Activated T-cell treated with anti-CD3 and anti-CD28 coated beads for 4 hours (primary cell): ENCODE measurements at places on chromosomes 7 and 10.

DNA sequence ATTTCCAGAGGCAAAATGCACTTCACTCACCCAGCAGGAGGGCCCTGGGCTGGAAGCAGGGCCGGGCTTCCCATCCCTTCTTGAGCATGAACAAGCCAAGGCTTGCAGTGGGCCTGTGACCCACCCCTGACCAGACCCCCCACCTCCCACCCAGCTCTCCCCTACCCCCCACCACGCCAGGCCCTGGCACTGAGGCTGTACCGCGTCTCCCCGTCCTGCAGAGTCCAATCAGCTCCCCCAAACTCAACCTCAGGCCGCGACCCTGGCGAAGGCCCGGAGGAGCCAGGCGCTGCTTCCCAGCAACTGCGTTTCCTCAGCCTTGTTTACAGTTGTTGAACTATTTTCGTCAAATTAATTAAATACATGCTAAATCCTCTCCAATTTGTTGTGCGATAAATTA lies 16.9 kb upstream of the MYL10 start:
- DNase-seq, result no peak

DNA sequence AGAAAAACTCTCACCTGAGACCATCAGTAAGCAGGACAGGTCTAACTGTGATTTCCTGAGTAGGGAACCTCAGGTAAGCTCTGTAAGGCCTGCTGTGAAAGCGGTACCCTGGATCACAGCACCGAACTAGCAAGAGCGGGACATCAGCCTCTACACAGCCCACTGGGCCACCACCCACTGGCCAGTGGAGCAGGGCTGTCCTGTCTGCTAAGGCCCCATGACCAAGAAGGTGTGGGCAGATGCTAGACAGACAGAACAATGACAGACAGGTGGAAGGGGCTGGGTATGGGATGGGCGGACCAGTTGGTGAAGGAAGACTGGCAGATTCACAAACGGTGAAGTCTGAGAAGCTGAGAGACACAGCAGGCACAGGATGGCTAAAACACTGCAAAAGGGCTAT lies 79.4 kb upstream of the DDC start:
- DNase-seq, result no peak

DNA sequence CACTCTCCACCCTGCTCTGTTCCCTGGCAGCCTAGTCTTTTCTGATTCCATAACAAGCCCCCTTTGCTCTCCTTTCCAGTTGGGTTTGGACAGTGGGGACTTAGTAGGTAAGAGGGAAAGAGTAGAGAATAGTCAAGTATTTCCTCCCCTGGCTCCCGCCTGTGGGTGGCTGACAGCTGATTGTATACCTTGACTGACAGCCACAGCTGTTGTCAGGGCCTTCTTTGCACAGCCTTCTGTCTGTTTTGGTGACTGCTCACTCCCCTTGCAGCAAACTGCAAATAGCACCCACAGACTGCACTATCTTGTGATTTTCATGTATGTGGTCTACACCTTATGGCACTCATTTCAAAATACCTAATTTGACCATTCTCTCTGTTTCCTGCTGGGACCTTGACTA lies 486.3 kb downstream of the ACTR3B start:
- no peak for DNase-seq

DNA sequence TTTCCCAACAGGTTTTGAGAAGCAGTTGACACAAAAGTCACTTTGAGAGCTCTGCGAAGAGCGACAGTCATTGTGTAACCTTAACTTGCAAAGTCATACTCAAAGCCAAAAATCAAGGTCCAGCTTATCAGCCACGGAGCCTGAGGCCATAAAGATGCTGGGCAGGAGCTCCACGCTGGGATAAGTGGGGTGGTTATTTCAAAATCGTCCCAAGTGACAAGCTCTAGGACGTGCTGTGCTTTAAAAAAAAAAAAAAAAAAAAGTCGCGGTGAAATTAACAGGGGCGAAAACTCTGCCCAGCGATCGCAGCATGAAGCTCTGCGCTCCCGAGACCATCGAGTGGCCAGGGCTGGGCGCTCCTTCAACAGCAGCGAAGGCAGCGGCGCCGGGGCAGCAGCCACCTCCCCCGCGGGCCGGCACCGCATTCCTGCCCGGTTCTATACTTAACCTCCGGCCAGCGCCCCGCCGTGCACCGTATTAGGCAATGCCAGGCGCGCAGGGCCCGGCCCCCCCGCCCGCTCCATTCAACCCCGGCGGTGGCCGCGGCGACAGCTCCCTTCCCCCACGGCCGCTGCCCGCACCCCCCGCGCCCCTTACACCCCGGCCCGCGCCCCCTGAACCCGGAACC lies 657 bp downstream of the HACD1 start:
- DNase-seq, result no peak

DNA sequence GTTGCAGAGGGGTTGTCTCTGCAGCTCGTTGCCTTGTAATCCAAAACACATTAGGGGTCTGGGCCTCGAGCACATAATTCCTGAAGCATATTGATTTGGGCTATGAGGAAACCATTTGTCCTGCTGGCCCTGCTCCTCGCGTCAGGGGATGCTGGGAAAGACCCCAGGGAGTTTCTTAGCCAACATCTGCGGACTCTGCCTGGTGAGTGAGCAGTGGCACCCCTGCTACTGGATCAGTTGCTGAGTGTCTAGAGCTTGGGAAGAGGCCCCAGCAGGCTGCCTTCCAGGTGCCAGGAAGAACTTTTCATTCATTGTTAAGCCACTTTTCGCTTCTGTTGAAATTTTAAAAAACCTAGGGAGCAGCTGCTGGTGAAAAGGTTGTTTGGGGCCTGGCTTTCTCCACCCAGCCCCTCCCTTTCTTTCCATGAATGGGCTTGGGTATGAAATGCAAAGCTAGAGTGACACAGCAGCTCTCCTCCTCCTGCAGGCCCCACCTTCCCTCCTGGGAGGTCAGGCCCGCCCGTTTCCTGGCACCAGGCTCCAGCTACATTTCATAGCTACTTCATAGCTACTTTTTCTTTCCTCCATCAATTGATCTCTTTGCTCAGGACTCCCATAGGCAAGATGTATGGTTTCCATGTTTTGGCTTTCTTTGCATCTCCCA lies 26.8 kb downstream of the TACR2 start:
- no peak for DNase-seq

GRCh38 chr10:72541337-72541736 lies 84.5 kb downstream of the MICU1 start:
- no peak for DNase-seq

- DNase-seq, result no peak
Observed at GRCh38 chr10:111107846-111108245, 31.0 kb downstream of the ADRA2A start.

GRCh38 chr10:21161090-21161625 lies 264.0 kb upstream of the NEBL start:
- DNase-seq, result no peak

GRCh38 chr7:2510909-2511768 lies 8.4 kb upstream of the LFNG start:
- DNase-seq, result no peak

- no peak for DNase-seq
Observed at GRCh38 chr7:135786911-135787310, 38.3 kb upstream of the FAM180A start.
